AG04449 (cell line): ENCODE measurements at places on chromosomes 12 and 14.

DNA sequence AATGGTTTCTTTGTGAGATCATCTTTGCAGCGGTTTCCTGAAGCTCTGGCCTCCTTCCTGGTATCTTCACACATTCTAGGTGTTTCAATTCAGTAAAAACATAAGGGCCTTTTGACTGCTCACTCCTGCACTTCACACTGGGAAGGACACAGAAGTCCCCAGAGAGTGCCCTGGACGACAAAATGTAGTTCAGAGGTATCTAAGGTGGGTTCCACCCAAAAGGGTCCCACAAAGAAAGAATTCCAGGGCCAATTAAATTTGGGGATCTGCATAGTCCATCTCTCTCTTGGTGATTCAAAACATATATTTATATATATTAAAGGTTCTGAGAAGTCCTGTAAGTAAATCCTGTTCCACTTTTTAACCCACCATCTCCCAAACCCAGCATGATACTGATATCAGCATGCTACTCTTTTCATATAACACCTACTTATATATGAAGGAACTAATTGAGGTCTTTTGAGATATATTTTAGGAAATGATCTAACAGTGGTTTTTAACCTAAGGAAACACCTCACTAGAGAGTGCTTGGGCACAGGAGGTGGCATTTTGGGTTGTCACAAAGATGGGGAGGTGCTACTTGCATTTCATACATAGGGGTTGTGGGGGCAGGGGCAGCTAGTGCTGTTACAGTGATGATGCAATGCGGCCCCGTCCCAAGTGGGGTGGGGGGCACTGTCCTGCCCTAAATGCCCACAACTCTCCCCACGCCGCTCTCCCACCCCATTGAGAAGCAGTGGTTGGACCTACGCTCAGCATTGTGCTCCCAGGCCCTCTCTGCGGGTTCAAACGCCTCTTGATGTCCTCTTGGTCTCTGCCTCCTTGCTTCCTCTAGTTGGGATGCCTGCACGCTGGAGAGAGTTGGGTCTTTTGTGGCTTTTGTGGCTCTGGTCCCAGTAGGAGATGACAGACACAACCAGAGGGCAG lies 109.4 kb downstream of the ARF6 start:
- DNase-seq: no peak

- DNase-seq: no peak
Observed at GRCh38 chr12:226401-226800, 12.4 kb upstream of the SLC6A12 start.

DNA sequence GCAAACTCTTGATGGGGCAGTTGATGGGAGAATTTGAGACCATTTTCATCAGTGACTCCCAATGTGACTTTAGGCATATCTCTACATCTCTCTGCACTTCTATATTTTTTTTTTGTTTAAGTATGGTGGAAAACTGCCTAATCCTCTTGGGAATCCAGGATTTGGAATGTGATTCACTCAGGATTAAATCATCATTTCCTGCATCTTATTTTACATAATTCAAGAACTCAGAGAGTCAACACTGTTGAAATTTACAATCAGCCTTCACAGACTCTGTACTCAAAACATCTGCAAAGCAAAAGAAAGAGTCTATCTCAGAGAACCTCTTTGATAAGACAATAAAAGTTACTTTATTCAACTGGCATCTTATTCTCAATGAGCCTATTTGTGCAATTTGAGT lies 260.7 kb upstream of the NOS1 start:
- peak; percentile 3 for DNase-seq

DNA sequence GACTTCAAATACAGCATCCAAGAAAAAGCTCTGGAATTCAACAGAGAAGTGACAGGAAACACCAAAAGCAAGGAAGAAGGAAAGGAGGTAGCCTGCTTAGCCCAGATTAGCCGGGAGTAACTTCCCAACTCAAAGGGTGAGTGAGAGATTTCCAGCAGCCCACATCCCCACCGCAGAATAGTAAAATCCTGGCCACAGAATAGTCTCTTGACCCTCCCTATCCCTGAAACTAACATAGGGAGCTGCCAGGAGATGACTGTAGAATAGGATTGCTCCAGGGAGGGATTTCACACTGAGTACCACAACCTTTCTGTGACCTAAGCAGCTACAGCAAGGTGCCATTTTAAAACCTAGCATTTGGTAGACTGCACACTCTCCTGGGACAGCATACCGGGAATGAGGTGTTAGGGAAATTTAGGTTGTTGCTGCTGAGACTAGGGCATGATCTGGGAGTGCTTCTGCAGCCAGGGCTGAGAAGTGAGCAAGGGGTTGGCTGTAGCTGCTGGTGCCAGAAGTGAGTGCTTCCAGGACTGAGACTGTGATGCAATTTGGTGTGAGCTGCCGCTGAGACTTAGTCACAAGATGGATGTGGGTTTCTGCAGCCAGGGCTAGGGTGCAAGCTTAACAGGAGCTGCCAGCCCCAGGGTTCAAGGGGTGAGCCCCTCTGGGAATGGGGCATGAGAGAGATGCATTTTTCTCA lies 66.0 kb downstream of the TMTC3 start:
- no peak for DNase-seq

DNA sequence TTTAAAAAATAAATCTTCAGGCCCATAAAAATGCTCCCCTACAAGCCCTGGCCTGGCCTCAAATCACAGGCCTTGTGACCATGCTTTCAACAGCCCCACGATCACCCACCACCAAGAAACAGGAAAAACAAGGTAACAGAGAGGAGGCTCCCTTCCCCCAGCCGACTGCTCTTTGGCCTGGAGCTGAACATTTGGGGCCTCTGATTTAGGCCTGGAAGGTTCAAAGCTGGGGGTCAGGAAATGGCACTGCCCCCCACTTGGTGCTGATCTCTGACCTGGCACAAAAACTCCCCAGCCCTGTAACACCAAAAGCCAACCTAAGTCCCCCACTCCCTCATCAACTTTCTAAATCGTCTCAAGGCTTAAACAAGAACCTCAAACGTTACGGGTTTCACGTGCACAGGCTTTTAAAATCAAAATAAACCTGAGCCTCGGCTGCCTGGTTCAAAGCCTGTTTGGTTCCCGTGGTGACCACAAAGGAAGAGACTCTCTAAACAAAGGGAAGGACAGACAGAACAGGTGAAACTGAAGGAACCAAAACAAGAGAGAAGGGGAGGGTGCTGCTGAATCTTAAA lies 9.0 kb downstream of the ACTN1 start:
- no peak for DNase-seq

GRCh38 chr14:92794547-92794941 lies 439 bp downstream of the GOLGA5 start:
- DNase-seq: no peak

GRCh38 chr14:80567905-80568536 lies 356.7 kb upstream of the DIO2 start:
- peak; percentile 5 for DNase-seq

GRCh38 chr14:20478894-20479293 lies 9.7 kb downstream of the PNP start:
- DNase-seq: no peak

DNA sequence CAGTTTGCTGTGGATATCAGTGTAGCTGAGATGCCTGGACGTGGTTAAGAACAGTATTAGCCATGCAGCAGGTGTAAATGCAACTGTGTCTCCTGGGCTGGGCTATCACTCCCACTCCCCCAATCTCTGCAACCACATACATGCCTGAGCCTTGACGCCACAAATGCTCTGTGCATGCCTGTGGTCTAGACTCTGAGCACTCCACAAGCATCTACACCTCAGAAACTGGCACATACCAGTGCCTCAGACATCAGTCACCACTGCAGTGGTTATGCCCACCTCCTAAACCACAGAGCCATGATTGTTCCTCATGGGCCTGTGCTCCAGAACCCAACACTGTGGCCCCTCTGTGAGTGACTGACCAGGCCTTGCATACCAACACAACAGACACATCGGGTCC lies 226.8 kb upstream of the ALG10 start:
- DNase-seq: no peak

DNA sequence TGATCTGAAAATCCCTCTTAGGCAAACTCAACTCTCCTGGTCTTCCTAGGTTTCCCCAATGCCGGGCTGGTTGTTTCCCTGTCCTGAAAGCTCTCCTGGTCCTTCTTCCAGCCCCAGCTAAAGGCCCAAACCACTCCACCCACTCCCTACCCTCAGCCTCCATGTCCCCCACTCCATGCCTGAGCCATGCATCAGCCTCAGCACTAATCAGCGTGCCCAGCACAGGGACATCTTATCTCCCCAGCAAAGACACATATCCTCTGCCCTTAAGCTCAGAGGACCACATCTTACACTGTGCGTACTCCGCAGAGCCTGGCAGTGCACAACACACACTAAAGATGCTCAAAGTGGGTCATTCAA lies 25.9 kb downstream of the ACTN1 start:
- DNase-seq: no peak

GRCh38 chr14:52079239-52079959 lies 10.5 kb upstream of the NID2 start:
- DNase-seq: no peak

DNA sequence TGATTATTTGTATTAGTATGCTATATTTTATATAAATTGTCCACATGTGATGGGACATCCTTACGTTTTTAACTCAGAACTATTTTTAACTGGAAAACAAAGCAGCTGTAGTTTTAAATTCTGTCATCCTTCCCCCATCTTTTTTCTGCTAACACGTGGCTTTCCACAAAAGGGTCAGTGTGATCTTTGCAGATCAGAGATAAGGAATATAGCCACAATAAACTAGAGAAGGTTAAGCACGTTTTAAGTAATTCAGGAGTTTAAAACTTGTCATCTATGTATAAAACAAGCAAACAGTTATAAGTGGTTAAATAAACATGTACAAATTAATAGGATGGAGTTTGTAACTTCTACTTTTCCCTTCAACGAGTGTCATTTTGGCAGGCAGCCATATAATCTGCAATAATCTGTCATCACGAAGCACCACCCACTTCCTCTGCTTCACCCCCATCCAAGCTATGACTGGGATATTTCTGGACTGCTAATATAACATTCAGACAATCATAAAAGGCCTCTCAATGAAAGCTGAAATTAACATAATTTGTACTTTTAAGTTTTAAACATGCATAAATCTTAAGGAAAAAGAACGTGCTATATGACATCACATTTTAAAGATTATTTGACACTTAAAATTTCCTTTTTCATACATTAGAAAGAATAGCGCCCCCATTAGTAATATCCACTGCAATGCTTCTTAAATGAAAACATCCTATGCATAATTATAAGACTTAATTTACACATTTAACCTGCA lies 15.3 kb downstream of the TAOK3 start:
- DNase-seq: no peak

GRCh38 chr12:109147954-109148353 lies 31.6 kb downstream of the ACACB start:
- no peak for DNase-seq

DNA sequence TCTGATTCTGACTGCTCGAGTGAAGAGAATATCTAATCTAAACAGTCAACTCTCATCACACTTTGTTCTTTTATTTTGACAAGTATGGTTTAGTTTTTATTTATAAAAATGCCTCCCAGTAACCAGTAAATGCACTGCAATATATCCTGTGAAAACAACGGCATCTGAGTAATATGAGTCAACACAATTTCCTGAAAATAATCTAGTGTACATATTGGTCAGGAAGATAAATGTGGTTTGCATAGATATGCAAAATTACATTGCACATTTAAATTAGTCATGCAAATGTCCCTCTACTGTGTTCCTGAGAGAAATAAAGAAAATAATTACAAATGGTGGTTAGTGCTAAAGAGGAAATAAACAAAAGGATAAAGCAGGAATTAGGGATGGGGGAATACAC lies 1190.7 kb upstream of the SEL1L start:
- DNase-seq: no peak
